A549 treated with AZD2906 at 1 μM for 4 hours (cell line): ENCODE measurements at places on chromosomes 5 and 9. TPM values are rescaled to one million over a fixed set of nuclear protein-coding genes. Genes with fewer than 3 reads are reported as not detected.

SPATA31D4 gene
- total RNA-seq = not detected in 5 replicates

ECSCR gene
- total RNA-seq = not detected in 5 replicates

SPINK7 gene
- not detected in 5 replicates for total RNA-seq

ADAMTS6 gene
- 0.03 to 0.08 TPM (median 0.06 TPM) in 4 of 5 replicates, not detected in the other for total RNA-seq

RNF183 gene
- 0.10 to 0.19 TPM in 2 of 5 replicates, not detected in the others for total RNA-seq
